GM23248 (cell line): ENCODE measurements at places on chromosomes 1 and 21. TPM values are rescaled to one million over a fixed set of nuclear protein-coding genes. Genes with fewer than 3 reads are reported as not detected.
A peak's percentile ranks its signal among the peaks of the same experiment; 100 is the strongest.

The SASS6 gene
- 2.3 and 7.6 TPM in 2 replicates for total RNA-seq

The CPTP gene
- 30.5 and 39.0 TPM in 2 replicates for total RNA-seq

The OXCT2 gene
- total RNA-seq, result 0.89 and 3.5 TPM in 2 replicates

The SOD1 gene
- total RNA-seq, result 178 and 185 TPM in 2 replicates

The KCNJ9 gene
- total RNA-seq, result 0.13 TPM in 1 of 2 replicates, not detected in the other

The CR1L gene
- not detected in 2 replicates for total RNA-seq

GRCh38 chr1:153742411-153743142 lies 14.7 kb downstream of the INTS3 start:
- peak; percentile 79 for DNase-seq

DNA sequence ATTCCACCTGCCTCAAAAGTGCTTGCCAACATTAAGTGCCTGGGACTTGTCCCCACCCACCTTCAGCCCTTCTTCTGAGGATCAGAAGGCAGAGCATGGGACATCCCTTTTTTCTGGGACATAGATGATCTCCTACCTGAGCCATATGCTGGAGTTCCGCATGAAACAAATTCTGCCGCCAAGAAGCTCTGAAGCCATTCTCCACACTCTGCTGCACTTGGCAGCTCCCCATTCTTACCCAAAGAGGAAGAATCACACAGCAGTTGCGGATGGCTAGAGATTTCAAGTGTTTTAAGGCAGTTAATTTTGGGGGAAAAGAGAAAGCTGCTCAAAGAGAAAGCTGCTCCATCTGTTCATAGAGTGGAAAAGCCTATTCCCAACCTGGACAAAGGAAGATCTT lies 197.3 kb upstream of the COA6 start:
- no peak for DNase-seq

GRCh38 chr1:109350655-109351054 lies 43.8 kb upstream of the MYBPHL start:
- DNase-seq, result no peak

The STYXL2 gene
- not detected in 2 replicates for total RNA-seq

DNA sequence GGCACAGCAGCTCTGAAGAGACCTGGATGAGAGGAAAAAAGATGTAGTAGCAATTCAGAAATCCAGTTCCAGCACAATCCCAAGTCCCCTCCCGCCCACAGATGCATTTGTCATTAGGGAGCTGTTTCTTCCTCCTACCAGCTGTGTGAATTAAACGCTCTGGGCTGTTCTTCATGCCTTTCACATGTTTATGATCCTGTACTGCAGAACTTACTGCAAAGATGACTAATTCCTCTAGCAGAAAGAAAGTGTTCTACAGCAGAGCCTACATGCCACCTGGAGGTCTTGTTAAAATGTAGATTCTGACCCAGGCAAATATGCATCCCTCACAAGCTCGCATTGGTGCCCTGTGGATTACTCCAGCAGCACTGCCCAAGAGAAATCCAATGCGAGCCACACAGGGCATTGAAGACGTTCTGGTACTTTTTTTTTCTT lies 6.5 kb downstream of the ENO1 start:
- peak; percentile 74 for DNase-seq

The OPN3 gene
- 10.2 and 15.2 TPM in 2 replicates for total RNA-seq

- no peak for DNase-seq
Observed at GRCh38 chr1:90753556-90753955, 36.5 kb upstream of the BARHL2 start.

DNA sequence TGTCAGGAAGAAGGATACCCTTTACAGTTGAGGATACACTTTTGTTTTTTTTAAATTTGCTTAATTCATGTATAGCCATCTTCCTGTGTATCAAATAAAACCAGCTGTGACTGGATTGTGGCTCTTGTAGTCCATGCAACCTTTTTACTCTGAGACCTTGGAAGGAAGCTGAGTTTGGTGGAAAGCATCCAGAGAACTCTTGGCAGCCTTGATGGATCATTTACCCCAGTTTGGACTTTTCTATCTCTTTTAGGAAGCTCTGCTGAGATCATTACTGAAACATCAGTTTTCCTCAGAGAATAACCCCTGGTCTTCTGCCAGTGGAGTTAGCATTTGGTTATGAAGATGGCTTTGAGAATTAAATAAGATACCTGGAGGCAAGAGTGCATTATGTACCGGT lies 21.2 kb upstream of the APOBEC4 start:
- DNase-seq, result peak; percentile 31

GRCh38 chr1:41381692-41382479 lies 20.7 kb downstream of the FOXO6 start:
- DNase-seq, result peak; percentile 65

- DNase-seq, result no peak
Observed at GRCh38 chr1:23613191-23614031, 54.1 kb upstream of the ID3 start.

The AQP10 gene
- total RNA-seq, result not detected in 2 replicates

GRCh38 chr1:40802742-40803113 lies 19.1 kb downstream of the KCNQ4 start:
- no peak for DNase-seq

The GREM2 gene
- total RNA-seq, result 39.8 and 47.8 TPM in 2 replicates

DNA sequence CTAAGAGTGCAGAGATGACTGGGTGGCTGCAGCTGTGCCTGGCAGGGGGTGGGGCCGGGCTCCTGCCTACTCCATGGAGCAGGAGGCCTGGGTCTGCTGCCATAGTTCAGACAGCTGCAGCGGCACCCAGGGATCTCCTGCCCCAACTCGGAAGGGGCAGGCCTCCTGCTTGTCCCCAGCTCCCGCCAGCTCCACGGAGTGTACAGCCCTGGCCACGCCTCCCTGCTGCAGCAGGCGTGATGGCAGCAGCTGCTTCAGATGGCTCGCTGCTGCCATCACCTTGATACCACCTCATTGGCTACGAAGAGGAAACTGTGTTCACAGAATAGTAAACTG lies 35.9 kb downstream of the ACTL8 start:
- no peak for DNase-seq

The SH2D5 gene
- 1.0 and 1.4 TPM in 2 replicates for total RNA-seq

- DNase-seq, result peak; percentile 59
Observed at GRCh38 chr1:244792188-244792850, 43.1 kb upstream of the COX20 start.

The RAB25 gene
- not detected in 2 replicates for total RNA-seq

The CCDC185 gene
- total RNA-seq, result not detected in 2 replicates

DNA sequence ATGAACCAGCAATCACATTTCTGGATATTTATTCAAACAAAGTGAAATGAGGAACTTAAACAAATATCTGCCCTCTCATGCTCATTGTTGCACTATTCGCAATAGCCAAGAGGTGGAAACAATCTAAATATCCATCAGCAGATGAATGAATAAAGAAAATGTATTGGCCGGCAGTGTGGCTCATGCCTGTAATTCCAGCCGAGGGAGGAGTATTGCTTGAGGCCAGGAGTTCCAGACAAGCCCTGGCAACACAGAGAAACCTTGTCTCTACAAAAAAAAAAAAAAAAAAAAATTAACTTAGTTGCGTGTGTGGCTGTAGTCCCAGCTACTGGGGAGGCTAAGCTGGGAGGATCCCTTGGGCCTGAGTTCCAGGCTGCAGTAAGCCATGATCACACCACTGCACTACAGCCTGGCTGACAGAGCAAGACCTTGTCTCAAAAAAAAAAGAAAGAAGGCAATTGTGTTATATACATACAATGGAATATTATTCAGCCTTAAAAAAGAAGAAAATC lies 191.4 kb downstream of the AKT3 start:
- no peak for DNase-seq

- DNase-seq, result no peak
Observed at GRCh38 chr21:40200946-40201345, 333.7 kb downstream of the PCP4 start.

- DNase-seq, result no peak
Observed at GRCh38 chr1:9376886-9377333, 84.2 kb downstream of the SPSB1 start.

The ETV3L gene
- not detected in 2 replicates for total RNA-seq

DNA sequence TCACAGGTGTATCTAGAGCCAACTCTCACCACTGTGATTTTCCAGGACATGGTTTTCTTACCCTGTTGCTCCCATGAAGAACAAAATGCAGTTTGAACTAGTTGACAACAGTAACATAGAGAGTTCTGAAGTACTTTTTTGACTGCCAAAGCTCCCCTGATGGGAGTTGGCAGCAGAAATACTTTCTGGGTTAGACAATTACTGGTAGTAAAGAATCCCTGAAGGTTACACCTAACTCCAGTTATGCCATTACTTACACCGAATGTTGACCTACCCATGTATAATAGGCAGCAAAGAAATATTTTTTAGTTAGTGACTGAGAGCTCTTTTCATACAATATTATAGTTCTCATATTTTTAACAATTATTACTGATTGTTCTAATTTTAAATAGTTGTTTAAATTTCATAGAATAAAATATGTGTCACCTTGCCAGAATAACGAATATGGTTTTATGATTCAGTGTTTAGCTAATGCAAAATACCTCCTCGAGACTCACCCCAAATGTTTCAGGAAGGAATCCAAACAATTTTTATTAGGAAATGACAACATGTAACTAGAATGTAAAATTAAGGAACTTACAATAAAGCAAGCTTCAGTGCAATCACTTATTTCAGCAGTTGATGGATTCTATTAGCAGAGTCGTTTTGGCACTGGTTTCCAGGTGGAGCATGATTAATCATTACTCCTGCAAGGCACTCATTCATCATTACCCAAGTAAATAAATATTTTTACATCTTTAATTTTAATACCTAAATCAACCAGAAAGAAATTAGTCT lies 237.6 kb downstream of the MRPL39 start:
- peak; percentile 71 for DNase-seq

DNA sequence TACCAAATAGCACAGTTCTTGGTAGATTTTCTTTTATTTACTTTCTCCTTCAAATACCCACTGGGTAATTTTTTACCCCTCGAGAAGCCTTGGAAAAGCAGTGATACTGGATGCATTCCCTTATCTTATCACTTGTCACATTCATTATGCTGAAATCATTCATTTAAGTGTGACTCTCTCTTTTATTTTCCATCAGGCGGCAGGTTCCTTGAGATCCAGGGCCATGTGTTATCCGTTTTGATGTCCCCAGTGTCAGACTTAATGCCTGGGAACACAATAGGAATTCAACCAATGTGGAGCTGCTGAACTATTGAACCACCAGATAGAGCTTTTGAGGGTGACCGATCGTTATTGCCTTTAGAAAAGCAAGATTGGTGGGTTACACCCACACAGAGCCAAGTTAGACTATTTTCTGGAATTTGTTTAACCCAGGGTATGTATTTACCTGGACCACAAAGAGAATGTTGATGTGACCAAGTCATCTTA lies 51.5 kb upstream of the ATP5PO start:
- no peak for DNase-seq

DNA sequence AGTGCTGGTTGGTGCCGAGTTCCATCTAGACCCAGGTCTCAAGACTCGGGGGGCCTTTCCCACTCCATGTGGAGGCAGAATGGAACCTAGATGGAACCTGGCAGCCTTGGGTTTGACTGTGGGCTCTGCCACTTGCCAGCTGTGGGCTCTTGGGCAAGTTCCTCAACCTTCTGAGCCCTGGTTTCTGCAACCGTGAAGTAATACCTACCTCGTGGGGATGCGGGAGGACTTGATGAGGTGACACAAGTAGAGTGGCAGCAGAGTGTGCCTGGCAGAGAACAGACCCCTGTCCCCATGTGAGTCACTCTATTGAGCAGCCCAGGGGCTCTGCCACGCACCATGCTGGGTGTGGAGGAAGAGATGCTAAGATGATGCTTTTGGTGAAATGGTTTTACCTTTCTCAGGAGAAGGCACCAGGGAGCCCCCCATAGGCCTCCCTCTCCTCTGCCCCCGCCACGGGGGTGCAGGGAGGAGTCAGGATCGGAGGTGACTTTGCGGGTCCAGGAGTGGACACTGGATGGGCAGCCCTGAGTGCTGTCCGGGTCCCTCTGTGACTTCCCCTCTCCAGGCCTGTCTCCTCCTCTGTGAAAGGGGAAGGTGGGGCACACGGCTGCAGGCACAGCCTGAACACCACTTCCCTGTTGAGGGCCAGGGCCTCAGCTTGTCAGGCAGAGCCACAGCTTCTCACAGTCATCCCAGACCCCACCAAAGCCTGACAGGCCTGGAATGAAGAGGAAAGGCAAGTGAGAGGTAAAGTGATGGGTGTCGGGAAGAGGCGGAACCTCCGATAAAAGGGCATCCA lies 36.7 kb upstream of the EDN2 start:
- no peak for DNase-seq

GRCh38 chr21:17779496-17779895 lies 39.7 kb downstream of the C21orf91 start:
- DNase-seq, result no peak

DNA sequence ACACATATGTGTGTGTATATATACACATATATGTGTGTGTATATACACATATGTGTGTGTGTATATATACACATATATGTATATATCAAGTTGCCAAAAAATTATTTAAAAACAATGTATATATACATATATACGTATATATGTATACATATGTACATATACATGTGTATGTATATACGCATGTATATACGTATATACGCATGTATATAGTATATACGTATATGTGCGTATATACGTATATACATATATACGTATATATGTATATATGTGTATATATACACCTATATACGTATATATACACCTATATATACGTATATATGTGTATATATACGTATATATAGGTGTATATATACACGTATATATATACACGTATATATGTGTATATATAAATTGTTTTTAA lies 57.0 kb upstream of the ZNF644 start:
- no peak for DNase-seq

- peak; percentile 60 for DNase-seq
Observed at GRCh38 chr1:185156288-185156853, 382 bp downstream of the TRMT1L start.

GRCh38 chr1:192986110-192986747 lies 72.9 kb downstream of the UCHL5 start:
- DNase-seq, result peak; percentile 32
